ENCODE measurements at places on chromosomes 3 and 15.

GRCh38 chr3:101851850-101852714, 2.8 kb downstream of the NFKBIZ start:
- DNase-seq, result no peak

DNA sequence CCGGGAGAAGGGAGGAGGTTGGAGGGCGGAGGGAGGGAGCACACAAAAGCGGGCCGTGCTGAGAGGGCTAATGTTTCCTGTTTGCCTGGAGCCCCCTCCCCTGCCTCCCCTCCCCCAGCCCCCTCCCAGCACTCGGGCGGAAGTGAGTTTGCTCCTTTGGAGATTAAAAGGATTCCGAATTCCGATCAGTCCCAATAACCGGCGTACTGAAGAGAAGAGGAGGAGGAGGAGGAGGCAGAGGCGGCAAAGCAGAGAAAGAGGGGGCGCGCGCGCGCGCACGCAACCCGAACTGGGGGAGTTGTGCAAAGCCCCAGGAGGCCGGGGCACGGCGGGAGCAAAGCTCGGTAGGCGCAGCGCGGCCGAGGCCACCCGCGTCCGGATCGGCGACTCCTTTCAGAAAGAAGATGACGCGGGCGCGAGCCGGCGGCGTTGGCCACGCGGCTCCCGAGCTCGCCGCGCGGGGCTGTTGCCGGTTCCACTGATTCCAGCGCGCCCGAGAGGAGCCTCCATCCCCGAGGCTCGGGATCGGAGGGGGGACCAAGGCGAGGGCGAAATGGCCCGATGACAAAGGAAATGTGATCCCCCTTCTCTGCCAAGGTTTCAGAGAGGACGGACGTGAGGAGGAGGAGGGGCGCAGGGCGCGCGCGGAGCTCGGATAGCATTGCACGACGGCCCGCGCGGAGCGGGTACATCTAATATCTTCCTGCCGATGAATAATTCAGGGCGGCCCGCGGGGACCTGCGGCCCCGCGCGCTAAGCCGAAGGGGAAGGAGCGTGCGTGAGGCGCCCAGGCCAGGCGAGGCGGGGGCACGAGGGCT, 1.1 kb upstream of the TRIM71 start:
- DNase-seq, result no peak

GRCh38 chr3:138452436-138452835, 18.0 kb downstream of the ESYT3 start:
- no peak for DNase-seq

DNA sequence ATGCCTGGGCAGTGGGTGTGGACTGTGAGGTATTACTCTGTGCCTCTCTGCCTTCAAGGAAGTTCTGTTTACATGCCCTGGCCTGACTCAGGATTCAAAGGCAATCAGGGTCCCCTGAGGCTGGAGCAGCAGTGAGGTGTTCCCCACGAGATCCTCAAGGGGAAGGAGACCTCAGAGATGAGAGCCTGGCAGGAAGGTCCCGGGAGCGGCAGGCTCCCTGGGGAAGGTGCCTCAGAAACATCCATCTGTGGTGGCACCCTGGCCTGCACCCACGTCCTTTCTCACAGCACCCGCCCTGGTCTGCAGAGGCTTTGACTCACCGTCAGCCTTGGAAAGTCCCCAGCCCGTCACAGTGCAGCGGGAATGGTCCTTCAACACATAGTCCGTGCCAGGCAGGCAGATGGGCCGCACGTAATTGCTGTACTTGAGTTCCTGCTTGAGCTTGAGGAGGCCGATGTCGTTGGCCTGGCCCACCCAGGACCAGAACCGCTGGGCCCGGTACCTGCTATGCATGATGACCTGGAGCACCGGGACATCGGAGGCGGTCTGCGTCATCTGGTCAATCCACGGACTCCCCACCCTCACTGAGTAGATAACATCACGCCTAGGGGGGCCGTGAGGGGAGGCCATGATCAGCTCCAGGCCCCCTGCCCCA, 3.6 kb downstream of the PRSS50 start:
- DNase-seq, result no peak

GRCh38 chr3:117630885-117631284, 921.3 kb downstream of the TUSC7 start:
- no peak for DNase-seq

GRCh38 chr15:43826508-43827341, at the start of gene WDR76:
WDR76 (plus strand) TSS chr15:43827002; CDS start chr15:43827033, 31 bp downstream.
- DNase-seq, result peak; percentile 90

- DNase-seq, result no peak
These were observed 40.0 kb downstream of the TKT start for GRCh38 chr3:53215816-53216215.

- DNase-seq, result peak; percentile 41
These were observed 230.4 kb upstream of the CHRM5 start for GRCh38 chr15:33737687-33738601.

GRCh38 chr3:130792246-130792645, 45.6 kb upstream of the PIK3R4 start:
- no peak for DNase-seq

DNA sequence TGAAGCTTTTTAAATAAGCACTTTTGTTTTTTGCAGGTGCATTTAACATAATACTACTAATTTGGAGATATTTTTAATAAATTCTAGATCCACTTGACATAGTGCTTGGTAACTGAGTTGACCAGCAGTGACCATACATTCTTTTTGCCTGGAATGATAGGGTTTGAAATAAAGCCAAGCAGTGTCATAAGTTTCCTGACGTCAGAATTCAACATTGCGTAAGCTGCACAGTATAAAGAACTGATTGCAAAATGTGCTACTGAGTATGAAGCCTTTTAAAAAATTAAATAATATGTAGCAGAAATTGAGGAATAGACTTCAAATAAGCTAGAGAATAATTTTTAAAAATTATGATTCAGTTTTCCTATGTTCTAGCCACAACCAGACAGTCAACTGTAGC, 454.6 kb upstream of the ARPP21 start:
- no peak for DNase-seq
